Stimulated activated CD4-positive, alpha-beta T cell treated with anti-CD3 and anti-CD28 coated beads, Interleukin-12 subunit alpha, Interleukin-12 subunit beta, amount 100 ng/mL, for 24 hours (primary cell): ENCODE measurements at places on chromosomes 7 and 10.

GRCh38 chr10:11838298-11838852, 15.2 kb downstream of the PROSER2 start:
- no peak for DNase-seq

DNA sequence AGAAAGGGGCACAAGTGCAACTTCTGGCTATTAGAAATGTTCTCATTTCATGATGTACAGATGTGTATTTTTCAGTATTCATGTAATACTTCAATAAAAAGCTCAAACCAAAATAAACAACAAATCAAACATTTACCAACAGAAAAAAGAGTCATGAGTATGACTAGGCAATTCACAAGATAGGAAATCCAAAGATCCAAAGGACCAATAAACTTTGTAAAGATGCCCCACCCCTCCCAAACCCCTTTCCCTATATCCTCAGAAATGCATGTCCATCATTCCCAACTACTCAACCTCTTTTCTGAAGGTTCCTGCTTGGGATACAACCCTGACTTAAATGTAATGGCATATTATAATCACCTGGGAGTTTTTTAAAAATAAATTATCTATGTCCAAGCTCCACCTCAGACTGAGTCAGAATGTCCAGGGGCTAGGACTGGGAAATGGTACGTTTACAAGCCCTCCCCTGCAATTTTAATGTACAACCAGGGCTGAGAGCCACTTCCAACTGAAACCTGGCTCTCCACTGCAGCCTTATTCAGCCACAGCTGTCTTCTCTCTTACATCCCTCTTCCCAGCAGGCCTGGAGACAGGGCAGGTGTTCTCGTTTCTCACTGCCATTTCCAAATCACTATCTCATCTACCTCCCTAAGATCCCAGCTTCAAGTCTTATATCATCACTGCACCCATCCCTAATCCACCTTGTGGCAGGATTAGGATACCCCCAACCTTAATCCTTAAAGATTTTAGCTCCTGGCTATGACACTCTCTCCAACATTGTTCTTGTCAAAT, 36.5 kb downstream of the COA1 start:
- no peak for DNase-seq

- DNase-seq: no peak
Observed at GRCh38 chr10:52729271-52730104, 43.1 kb downstream of the MBL2 start.

DNA sequence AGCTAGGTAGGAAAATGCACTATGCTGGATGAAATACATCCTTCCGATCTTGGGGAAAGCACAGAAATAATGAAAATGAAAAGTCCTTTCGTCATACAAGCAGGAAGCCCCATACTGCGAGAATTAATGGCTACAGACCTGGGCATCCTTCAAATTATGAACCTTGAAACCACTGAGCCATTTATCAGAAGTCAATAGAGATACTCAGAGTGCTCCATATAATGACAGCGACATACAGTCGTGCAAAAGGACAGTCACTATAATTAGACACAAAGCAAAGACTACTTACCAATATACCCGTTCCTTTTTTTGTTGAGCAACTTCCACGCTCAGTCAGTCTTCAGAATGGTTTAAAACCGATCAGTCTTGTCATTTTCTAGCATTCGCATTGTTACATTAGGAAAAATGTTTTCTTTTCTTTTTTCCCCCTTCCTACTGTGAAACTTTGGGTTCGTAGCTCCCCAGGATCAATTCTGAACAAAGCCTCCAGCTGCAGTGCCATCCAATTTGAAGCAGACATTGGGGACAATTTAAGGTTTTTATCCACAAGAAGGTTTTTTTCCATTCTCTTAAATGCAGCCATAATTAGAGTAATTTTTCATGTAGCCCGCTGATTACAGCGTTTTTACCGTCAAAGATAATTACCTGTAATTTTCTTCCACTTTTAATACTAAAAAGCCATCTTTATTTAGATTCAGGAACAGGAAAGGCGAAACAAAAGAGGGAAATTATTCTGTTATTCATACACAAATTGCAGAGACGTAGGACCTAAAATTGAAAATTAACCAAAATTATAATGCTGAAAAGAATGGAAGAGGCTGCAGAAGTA, 6.4 kb downstream of the DLX6 start:
- no peak for DNase-seq

DNA sequence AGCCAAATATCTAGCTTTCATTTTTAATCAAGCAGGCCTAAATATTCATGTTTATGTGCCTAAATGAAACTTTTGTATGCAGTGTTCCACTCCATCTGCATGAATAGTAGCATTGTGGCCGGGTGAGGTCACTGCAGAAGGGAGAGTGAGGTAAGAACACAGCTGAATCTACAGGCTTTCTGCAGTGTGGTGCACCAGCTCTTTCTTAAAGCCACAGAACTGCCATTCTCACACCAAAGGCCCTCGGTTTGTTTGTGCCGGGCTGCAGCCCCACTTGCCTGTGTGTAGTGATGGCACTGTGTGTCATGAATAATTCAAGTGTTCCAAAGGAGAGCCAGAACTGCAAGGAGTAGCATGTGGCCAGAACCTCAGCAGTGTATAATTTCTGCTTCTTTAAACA, 204.1 kb downstream of the TRIL start:
- DNase-seq: no peak

DNA sequence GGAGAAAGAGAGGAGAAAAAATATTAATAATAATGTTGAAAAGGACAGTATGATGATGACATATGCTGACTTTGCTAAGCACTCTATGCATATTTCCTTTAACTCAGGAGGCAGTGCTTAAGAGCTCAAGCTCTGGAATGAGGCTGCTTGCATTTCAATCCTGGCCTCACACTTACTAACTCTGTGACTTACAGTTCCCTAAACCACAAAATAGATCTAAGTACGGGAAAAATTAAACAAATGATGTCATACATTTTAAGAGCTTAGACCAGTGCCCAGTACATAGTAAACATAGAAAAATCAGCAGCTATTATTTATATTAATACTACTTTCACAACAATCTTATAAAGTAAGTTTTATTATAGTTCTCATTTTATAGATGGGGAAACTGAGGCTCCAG, 61.3 kb downstream of the GFRA1 start:
- DNase-seq: no peak

DNA sequence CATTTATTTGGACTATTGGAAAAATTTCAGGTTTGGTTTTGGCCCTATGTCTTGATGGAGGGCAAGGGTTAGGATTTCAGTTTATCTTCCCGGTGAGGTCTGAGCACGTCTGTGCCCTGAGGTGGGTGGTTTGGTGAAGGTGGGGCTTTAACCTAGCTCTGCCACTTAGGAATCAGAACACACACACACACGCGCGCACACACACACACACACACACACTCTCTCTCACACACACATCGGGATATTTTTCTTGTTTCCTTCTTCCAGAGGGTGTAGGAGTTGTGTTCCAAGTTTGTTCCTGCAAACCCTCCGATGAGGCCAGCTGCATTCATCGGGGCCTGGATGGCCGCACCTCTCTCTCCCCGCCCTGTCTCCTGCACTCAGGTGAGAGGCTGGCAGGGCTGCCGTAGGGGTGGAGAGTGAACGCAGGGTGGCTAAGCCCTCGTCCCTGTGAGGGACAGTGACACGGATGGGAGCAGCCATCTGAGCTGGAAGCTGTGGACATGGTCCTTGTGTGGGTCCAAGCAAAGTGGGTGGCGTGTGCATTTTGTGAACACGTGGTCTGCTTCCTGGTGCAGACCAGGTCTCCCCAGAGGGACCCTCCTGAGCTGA, 34.2 kb downstream of the CHST12 start:
- no peak for DNase-seq
